ENCODE measurements at places on chromosomes 2 and 18. TPM values are rescaled to one million over a fixed set of nuclear protein-coding genes. Genes with fewer than 3 reads are reported as not detected.

Gene RAB6D
- total RNA-seq: 0.52 TPM

Gene CPS1
- 7.9 TPM for total RNA-seq

Gene AUP1
- total RNA-seq: 110 TPM

Gene TSN
- 115 TPM for total RNA-seq

Gene SP140
- total RNA-seq: not detected

Gene SMAD7
- total RNA-seq: 2.0 TPM

Gene GPC1
- total RNA-seq: 88.6 TPM

Gene TWIST2
- total RNA-seq: 0.96 TPM

Gene ANAPC1
- 69.0 TPM for total RNA-seq

Gene RAD51AP2
- total RNA-seq: 0.16 TPM

DNA sequence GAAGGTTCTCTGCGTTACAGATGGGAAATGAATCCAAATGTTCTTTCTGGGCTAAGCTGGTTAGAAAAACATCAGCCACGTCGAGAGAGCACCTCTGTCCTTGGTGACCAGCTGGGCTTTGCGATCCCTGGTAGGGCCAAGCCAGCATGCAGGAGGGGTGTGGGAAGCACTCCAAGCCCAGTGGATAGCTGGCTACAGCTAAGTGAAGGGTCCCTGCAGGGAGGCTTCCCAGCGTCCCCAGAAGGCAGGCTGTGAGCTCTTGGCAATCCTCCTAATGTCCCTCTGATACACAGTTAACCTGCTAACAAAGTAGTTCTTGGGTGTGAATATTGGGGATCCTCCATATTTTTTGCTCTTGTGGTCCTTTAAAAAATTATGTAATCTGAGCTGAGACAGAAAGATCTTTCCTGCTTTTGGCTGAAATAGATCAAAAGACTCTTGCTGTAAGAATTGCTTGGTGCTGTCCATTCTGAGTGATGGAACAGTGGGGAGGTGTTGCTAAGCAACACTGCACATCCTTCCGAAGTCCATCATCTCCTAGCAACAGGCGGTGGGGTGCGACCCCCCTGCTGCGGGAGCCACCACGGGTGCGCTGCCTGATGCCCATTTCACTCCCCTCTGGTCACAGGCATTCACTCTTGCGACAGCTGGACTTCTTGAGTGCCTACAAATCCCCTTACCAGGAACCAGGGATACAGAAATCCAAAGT, 88.5 kb upstream of the UXS1 start:
- DNase-seq: no peak
- no peaks in the 10 kb centered on the region for H3K36me3 ChIP-seq
- peak overlapping the region; percentile 24 for H3K4me3 ChIP-seq
- H3K27ac ChIP-seq: peak overlapping the region; percentile 81

DNA sequence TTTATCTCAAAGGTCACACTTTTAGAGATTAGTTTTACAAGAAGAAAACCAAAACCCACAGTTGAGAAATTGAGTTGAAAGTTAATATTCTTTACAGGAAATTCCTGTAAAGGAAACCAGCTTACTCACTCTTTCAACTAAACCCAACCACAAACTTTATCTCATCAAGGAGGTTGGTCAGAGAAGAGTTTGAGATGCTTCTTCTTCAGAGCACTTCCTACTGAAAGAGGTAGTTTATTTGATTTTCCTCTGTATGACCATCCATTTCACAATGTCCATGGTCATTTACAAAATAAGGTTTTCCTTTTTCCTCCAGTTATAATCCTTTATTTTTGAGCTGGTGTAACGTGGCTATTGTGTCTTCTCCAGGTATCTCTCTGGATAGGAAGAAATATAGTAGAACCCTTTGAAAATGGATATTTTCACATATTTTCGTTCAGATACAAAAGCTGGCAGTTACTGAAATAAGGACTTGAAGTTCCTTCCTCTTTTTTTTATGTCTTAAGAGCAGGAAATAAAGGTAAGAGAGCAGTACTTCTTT, 4.5 kb upstream of the IL18RAP start:
- no peaks in the 10 kb centered on the region for H3K4me1 ChIP-seq
- H3K27me3 ChIP-seq: peaks cover 38% of the 10 kb centered on the region
- H3K27ac ChIP-seq: no peak overlapping the region
- DNase-seq: no peak
- no peaks in the 10 kb centered on the region for H3K36me3 ChIP-seq
- H3K4me3 ChIP-seq: no peak overlapping the region

- H3K36me3 ChIP-seq: no peaks in the 10 kb centered on the region
- no peak for DNase-seq
- no peak overlapping the region for H3K4me3 ChIP-seq
- no peaks in the 10 kb centered on the region for H3K27me3 ChIP-seq
- H3K27ac ChIP-seq: no peak overlapping the region
Measured at GRCh38 chr2:71683070-71683469, 229.7 kb downstream of the DYSF start.

GRCh38 chr2:33069894-33070651, 123.3 kb downstream of the LTBP1 start:
- no peaks in the 10 kb centered on the region for H3K36me3 ChIP-seq
- DNase-seq: no peak
- H3K27me3 ChIP-seq: no peaks in the 10 kb centered on the region
- no peak overlapping the region for H3K4me3 ChIP-seq

- peaks cover 3% of the 10 kb centered on the region for H3K36me3 ChIP-seq
- no peaks in the 10 kb centered on the region for H3K4me1 ChIP-seq
- no peaks in the 10 kb centered on the region for H3K27me3 ChIP-seq
- no peak overlapping the region for H3K27ac ChIP-seq
- H3K4me3 ChIP-seq: no peak overlapping the region
Measured at GRCh38 chr2:130918393-130918792, 81.7 kb downstream of the ARHGEF4 start.

DNA sequence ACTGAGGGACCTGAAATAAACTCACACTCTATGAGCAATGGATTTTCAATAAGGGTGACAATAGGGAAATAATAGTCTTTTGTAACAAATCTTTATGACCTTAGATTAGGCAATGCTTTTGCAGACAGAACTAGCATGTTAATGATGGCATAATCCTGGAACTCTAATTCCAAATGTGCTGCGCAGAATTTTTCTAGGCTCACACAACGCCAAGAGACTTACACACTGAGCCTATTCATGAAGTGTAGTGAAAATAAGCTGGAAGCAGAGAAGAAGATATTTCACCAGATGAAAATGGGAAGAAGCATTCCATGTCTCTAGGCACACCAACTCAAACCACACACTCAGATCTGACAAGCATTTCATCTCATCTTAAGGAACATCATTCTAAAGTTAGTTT, 178.5 kb downstream of the L3MBTL4 start:
- no peak overlapping the region for H3K27ac ChIP-seq
- H3K27me3 ChIP-seq: no peaks in the 10 kb centered on the region
- peaks cover 2% of the 10 kb centered on the region for H3K36me3 ChIP-seq
- no peak overlapping the region for H3K4me3 ChIP-seq
- DNase-seq: no peak

GRCh38 chr2:119011162-119011909, 69.3 kb downstream of the MARCO start:
- no peaks in the 10 kb centered on the region for H3K36me3 ChIP-seq
- peaks cover 81% of the 10 kb centered on the region for H3K27me3 ChIP-seq
- peak; percentile 74 for DNase-seq
- H3K27ac ChIP-seq: no peak overlapping the region
- no peak overlapping the region for H3K4me3 ChIP-seq

DNA sequence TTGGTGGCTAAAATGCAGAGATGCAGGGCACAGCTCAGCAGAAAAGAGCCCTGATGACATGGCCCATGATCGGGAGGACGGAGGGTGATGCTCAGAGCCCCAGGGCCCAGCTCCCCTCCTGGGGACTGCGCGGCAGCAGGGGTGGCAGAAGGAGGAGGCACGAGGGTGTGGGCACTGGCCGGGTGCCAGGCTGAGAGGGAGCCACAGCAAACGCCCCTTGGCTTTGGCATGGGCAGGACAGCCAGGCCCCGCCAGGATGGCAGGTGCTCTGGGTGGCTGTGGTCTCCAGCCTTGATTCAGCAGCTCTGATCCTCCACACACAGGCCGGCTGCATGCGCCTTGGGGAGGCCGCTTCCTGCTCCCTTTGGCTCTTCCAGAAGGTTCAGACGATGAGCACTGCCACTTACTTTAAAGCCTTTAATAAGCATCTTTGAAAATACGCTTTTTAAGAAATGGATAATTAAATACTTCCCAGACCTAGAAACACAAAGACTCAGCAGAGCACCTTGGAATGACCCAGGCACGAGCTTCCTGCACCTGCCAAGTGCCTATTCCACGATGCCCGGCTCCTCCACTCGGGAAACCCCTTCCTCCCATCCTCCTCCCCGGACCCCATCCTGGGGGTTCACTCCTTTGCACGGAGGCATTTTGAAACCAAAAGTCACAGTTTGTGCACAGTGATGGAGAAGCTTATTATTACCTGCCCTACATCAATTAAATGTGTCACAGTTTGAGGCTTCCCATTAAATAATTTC, 78.5 kb upstream of the SNTG2 start:
- no peaks in the 10 kb centered on the region for H3K4me1 ChIP-seq
- H3K27me3 ChIP-seq: peaks cover 12% of the 10 kb centered on the region
- no peak for DNase-seq
- no peak overlapping the region for H3K27ac ChIP-seq

- no peak overlapping the region for H3K4me3 ChIP-seq
- H3K36me3 ChIP-seq: no peaks in the 10 kb centered on the region
- no peak for DNase-seq
- H3K27ac ChIP-seq: no peak overlapping the region
Measured at GRCh38 chr2:15935675-15936074, 4.7 kb upstream of the MYCN start.

- no peaks in the 10 kb centered on the region for H3K36me3 ChIP-seq
- no peaks in the 10 kb centered on the region for H3K27me3 ChIP-seq
- H3K27ac ChIP-seq: no peak overlapping the region
- no peak overlapping the region for H3K4me3 ChIP-seq
- H3K4me1 ChIP-seq: no peaks in the 10 kb centered on the region
Measured at GRCh38 chr18:51426996-51427395, 229.5 kb upstream of the MEX3C start.

GRCh38 chr2:216516730-216517350, 18.2 kb downstream of the RPL37A start:
- H3K4me1 ChIP-seq: peaks cover 24% of the 10 kb centered on the region
- peak overlapping the region; percentile 10 for H3K4me3 ChIP-seq
- H3K27ac ChIP-seq: no peak overlapping the region
- H3K27me3 ChIP-seq: no peaks in the 10 kb centered on the region
- no peak for DNase-seq

DNA sequence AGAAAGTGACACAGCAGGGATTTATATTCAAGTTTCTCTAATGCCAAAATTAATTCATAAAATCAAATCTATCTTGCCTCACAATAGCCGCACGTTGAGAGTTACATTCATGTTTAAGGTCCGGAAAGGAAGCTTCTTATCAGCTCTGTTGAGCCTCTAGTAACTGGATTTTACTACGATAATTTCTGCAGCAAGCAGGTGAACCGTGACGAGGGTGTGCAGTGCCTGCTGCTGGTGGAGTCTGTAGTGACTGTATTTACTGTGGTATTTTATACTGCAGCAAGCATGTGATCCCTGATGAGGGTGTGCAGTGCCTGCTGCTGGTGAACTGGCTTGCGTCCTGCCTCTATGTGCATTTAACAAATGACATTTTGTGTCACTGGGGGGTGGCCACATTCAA, 120.0 kb downstream of the SNTG2 start:
- DNase-seq: no peak
- no peaks in the 10 kb centered on the region for H3K36me3 ChIP-seq
- no peak overlapping the region for H3K4me3 ChIP-seq
- peaks cover 16% of the 10 kb centered on the region for H3K4me1 ChIP-seq
- H3K27me3 ChIP-seq: no peaks in the 10 kb centered on the region
- H3K27ac ChIP-seq: no peak overlapping the region

- H3K27ac ChIP-seq: no peak overlapping the region
- no peaks in the 10 kb centered on the region for H3K4me1 ChIP-seq
- H3K36me3 ChIP-seq: peaks cover 2% of the 10 kb centered on the region
- H3K27me3 ChIP-seq: no peaks in the 10 kb centered on the region
- no peak for DNase-seq
Measured at GRCh38 chr18:23204589-23205235, 69.4 kb downstream of the CABLES1 start.

DNA sequence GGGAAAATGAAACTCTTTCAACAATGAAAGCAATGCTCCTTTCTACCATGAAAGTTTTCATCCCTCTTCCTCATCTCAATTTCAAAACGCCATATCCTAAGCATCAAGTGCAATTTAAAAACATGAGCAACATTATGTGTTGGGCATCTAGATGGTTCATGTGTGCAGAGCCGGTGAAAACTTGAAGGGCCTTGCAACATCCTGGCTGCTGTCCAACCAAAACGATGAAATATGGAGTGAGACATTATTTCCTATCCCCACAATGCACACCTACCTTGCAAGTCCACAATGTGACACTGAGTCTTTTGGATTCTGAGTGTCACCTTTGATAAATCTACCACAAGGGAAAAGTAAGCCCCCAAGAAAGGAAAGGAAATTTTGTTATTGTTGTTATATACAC, 110.0 kb downstream of the NCKAP5 start:
- no peak for DNase-seq
- no peaks in the 10 kb centered on the region for H3K4me1 ChIP-seq
- H3K27me3 ChIP-seq: no peaks in the 10 kb centered on the region
- H3K27ac ChIP-seq: no peak overlapping the region
- no peak overlapping the region for H3K4me3 ChIP-seq

GRCh38 chr2:122168799-122169198, 413.3 kb downstream of the TSN start:
- no peak overlapping the region for H3K4me3 ChIP-seq
- H3K4me1 ChIP-seq: no peaks in the 10 kb centered on the region
- no peaks in the 10 kb centered on the region for H3K27me3 ChIP-seq
- H3K27ac ChIP-seq: no peak overlapping the region

- H3K4me3 ChIP-seq: no peak overlapping the region
- no peak overlapping the region for H3K27ac ChIP-seq
- H3K36me3 ChIP-seq: peaks cover 20% of the 10 kb centered on the region
Measured at GRCh38 chr2:65969161-65969560, 465.8 kb upstream of the MEIS1 start.

- H3K4me1 ChIP-seq: peaks cover 5% of the 10 kb centered on the region
- no peak overlapping the region for H3K4me3 ChIP-seq
- DNase-seq: no peak
Measured at GRCh38 chr2:216130346-216130971, 21.3 kb downstream of the XRCC5 start.

- H3K4me1 ChIP-seq: no peaks in the 10 kb centered on the region
- no peak for DNase-seq
- H3K27me3 ChIP-seq: no peaks in the 10 kb centered on the region
- H3K27ac ChIP-seq: no peak overlapping the region
Measured at GRCh38 chr18:29871246-29871645, 1171.3 kb downstream of the DSC3 start.

- no peaks in the 10 kb centered on the region for H3K4me1 ChIP-seq
- peaks cover 20% of the 10 kb centered on the region for H3K36me3 ChIP-seq
- no peak for DNase-seq
Measured at GRCh38 chr2:227004482-227004881, 159.5 kb downstream of the COL4A4 start.

Data from neural crest cell (in vitro differentiated cells).